ENCODE measurements at places on chromosomes 7 and 10.

GRCh38 chr10:5413012-5413938 lies 918 bp downstream of the NET1 start:
- DNase-seq = no peak

GRCh38 chr10:99497343-99498025 lies 35.3 kb upstream of the NKX2-3 start:
- no peak for DNase-seq

DNA sequence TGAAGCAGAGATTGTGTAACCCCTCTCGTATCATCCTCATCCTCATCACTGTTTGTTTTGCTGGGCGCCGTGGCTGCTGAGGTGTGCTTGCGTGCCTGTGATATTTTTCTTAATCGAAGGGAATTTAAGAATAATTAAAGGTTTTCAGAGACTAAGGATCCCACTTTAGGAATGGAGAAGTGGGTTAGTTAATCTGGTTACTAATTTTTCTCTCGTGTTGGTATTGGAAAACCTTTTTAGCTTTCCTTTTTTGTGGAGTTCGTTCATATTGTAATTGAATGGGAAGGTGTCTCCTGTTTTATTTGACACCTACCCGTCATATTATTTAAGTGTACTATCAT lies 1.3 kb downstream of the UBN2 start:
- DNase-seq = no peak

GRCh38 chr7:121204537-121204936 lies 124.3 kb upstream of the WNT16 start:
- DNase-seq = peak; percentile 78

- DNase-seq = no peak
Observed at GRCh38 chr7:2393706-2394105, 9.7 kb upstream of the CHST12 start.

- DNase-seq = no peak
Observed at GRCh38 chr10:133044401-133044811, 43.3 kb upstream of the ADGRA1 start.

- DNase-seq = peak; percentile 47
Observed at GRCh38 chr7:131507592-131508331, 48.7 kb downstream of the PODXL start.

DNA sequence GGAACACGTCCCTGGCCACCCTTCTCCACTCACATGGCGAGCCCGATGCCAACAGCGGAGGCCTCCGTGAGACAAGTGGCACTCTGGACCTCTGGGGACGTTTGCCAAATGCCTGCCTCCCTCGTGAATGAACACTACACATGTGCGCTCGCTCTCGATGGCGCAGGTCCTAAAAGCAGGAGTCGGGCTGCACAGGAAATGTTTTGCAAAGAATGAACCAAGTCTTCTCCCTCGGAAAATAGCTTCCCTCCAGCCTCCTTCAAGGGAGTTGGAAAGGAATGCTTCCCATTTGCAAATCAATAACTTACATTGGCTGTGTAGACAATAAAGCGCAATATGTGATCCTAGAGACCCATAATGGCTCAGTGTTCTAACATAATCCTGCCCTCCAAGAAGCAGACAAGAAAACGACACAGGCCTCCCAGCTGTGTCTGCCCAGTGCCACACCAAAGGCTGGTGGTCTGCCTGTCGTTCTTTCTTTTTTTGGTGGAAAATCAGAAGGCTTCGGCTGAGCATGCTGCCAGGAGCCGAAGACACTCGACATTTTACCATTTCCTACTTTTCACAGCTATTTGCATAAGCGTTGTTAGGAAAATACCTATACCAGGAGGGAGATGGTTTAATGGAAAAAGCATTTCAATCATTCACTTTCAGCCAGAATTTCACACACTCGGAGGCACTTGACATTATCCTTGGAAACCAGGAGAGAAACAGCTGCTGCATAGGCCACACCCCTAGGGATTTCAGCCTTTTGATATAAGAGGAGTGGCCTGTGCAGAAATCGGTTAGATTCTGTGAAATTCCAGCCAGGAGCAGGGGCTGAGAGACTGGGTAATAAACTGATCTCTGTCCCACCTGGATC lies 38.4 kb downstream of the ATXN7L1 start:
- DNase-seq = no peak

DNA sequence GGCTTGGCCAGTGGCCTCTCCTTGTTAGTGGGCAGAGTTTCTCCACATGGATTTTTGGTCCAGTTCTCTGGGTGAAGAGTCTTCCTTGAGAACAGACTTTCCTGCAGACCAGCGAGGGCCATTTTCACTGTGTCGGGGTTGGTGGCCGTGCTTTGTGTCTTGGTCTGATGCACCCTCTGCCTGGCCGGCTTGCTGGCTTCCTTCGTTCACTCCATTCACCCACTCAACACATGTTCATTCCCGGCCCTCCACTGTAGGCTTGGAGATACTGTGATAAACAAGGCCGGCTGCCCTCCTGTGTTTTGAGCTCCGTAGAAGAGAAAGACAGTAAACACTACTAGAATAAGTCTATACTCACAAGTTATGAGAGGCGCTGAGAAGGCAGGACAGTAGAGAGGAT lies 76.8 kb upstream of the BTBD16 start:
- DNase-seq = no peak

GRCh38 chr7:113371416-113372043 lies 253.2 kb upstream of the SMIM30 start:
- no peak for DNase-seq

GRCh38 chr10:132229834-132230556 lies 43.2 kb downstream of the DPYSL4 start:
- DNase-seq = peak; percentile 21

GRCh38 chr7:43868681-43869005 lies 674 bp downstream of the MRPS24 start:
- no peak for DNase-seq

DNA sequence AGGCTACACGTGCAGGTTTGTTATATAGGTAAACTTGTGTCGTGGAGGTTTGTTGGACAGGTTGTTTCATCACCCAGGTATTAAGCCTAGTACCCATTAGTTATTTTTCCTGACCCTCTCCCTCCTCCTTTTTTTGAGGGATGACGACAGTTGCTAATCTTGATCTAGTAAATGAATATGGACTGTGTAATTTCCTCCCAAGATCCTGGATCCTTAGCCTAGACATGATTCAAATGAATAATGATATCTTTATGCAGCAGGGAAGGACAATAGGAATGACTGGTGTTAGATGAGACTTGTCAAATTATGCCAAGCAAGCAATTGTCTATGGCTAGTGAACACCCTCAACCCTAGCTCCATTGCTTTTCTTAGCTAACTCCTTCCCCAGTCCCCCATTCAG lies 156.2 kb downstream of the PLPP4 start:
- DNase-seq = no peak

- peak; percentile 60 for DNase-seq
Observed at GRCh38 chr10:3781468-3782145, 3.4 kb downstream of the KLF6 start.

- DNase-seq = no peak
Observed at GRCh38 chr10:87816163-87816897, 1.7 kb downstream of the ATAD1 start.

DNA sequence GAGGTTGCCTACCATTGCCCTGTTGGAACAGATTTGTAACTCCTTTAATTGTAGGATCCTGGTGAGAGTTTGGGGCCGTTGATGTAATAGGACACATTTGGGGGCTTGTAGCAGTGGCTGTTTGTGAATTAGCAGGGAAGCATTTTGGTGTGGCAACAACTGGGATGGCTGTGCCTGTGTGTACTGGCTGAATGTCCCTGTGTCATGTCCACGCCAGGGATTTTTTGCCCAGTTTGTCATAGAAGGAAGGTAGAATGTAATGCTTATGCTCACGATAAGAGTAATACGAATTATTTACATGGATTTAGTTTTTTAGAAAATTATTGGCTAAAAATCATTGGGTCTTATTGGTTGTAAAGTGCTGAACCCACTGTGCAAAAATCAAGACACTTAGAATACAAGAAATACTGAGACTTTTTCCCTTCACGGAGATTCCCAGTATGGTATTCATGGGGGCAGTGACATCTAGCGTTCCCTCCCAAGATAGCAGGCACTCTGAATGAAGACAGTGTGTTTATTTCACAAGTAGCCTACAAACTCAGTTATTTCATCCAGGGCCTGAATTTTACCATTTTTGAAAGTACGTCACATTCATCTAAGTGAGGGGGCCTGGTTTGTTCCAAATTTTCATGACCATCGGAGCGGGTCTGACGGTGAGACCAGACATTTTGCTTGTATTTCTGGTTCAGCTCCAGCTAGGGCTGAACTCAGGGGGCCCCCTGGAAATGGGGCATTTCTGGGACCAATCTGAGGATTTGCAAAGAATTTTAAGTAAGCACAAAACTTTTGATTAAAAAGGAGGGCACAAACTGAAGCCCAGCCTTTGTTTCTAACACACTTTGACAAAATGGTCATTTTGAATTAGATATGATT lies 74.7 kb downstream of the CACNB2 start:
- DNase-seq = peak; percentile 50

DNA sequence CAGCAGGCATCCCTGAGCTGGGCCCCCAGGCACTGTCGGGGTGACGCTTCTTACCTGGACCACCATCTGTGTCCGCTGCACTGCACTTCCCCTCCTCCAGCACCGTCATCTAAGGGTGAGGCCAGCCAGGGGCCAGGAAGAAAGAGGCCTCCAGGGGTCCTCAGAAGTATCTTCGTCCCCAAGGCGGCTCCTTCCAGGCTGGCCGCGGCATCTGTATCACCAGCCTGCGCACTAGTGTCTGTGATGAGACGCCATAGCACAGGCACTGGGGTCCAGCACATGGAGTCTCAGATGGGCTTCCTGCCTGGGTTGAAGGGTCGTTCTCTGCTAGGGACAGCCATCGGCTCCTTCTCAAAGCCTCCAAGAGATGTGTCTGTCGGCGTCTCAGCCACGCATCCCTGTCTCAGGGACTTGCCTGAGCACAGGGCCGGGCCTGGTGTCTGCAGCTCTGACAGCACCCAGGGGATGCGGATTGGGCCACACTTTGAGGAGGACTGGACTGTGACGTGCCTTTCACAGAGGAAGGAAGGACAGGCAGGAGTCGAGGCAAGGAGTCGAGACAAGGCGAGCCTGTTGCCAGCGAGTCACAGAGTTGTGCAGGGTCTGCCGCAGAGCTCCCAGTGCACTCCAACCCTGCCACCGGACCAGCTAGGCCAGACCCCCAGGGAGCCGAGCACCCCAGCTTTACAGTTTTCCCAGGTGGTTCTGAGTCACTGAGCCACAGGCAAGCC lies 101.5 kb upstream of the DIP2C start:
- DNase-seq = no peak

- DNase-seq = peak; percentile 39
Observed at GRCh38 chr7:2522780-2523433, 3.3 kb downstream of the LFNG start.

GRCh38 chr10:95273393-95274312 lies 17.1 kb downstream of the PDLIM1 start:
- DNase-seq = no peak

- DNase-seq = no peak
Observed at GRCh38 chr10:124409696-124410095, 9.0 kb downstream of the OAT start.

DNA sequence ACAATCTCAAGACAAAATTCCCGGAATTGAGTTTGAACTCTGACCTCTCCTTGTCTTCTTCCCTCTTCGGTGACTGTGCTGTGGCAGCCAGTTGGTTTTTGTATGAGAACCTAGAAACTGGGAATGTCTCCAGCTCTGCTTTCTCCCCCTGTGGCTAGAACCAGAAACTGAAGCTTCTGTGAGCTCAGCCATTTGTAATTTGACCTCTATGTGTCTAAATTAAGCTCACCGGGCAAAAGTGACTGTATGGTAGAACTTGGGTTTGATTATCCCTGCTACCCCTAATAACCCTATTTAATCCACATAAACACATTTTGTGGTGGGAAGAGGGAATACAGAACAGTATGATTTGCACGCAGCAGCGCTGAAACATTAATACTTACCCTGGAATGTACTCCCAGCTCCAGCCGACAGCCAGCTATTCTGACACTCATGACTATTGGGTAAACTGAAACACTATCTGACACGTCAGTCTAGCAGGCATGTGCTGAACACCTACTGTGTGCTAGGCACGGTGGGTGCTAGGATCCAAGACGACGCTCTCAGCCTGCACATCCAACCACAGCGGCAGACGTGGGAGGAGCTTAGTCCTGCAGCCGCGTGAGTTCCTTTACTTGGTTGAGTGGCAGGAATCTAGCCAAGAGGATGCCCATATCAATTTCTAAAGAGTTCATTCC lies 324.8 kb downstream of the SFMBT2 start:
- DNase-seq = peak; percentile 70

GRCh38 chr10:53430127-53430891 lies 657.7 kb upstream of the MBL2 start:
- DNase-seq = no peak

- DNase-seq = no peak
Observed at GRCh38 chr7:122255454-122255853, 49.1 kb downstream of the FEZF1 start.

- DNase-seq = no peak
Observed at GRCh38 chr7:44280636-44280992, 44.8 kb downstream of the CAMK2B start.

- DNase-seq = no peak
Observed at GRCh38 chr10:23535381-23535780, 96.5 kb downstream of the OTUD1 start.

- peak; percentile 29 for DNase-seq
Observed at GRCh38 chr10:21534604-21535493, 817 bp downstream of the MLLT10 start.

DNA sequence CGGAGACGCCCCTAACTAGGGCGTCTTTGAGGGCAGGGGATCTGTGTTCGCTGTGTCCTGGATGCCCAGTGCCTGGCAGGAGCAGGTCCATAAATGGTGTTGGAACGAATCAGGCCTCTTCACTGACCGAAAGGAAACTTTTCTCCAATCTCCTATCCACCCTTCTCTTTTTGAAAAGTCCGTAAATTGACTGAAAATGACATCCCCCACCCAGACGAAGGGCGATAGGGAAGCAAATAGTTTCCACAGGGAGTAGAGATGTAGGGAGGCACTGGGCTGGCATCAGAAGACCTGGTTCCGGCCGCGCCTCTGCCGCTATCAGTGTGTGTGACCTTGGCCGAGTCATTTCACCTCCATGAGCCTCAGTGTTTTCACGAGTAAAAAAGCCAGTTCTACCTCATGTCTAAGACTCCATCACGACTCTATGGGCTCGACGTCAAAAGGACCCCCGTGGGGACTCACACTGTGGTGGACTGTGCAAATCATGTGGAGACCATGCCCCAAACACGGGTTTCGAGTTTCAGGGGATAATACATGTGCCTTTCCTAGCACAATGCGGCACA lies 497 bp upstream of the RAB11FIP2 start:
- DNase-seq = no peak

GRCh38 chr10:30063099-30063498 lies 3.7 kb upstream of the JCAD start:
- no peak for DNase-seq

- peak; percentile 89 for DNase-seq
Observed at GRCh38 chr7:38070718-38071117, 107.3 kb upstream of the STARD3NL start.

DNA sequence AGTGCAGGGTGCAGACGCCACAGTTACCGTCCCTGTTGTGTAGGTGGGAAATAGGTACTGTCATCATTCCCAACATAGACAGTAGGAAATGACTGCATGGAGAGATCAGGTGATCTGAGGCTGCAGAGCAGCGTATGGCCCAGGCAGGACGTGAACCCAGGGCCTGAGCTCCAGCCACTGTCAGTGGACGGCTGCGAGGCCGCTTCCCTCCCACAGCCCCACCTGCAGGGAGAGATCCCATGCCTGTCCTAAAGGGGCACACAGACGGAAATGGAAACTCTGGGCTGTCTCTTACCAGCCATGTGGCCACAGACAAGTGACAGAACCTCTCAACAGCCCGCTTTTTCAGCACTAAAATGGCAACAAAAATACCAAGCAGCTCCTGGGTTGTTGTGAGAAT lies 44.5 kb upstream of the MNX1 start:
- no peak for DNase-seq

GRCh38 chr7:132181946-132182685 lies 394.2 kb downstream of the PLXNA4 start:
- no peak for DNase-seq

- DNase-seq = no peak
Observed at GRCh38 chr10:6461961-6462360, 118.1 kb downstream of the PRKCQ start.
